ENCODE measurements at places on chromosomes 2 and 18. TPM values are rescaled to one million over a fixed set of nuclear protein-coding genes. Genes with fewer than 3 reads are reported as not detected.

Gene VIL1
- total RNA-seq = under 0.01 TPM

Gene OTOF
- 0.13 TPM for total RNA-seq

Gene CDH20
- total RNA-seq = not detected

Gene SERPINB4
- total RNA-seq = not detected

Gene CFAP221
- 12.2 TPM for total RNA-seq

Gene MC4R
- total RNA-seq = not detected

Gene DCDC2C
- total RNA-seq = not detected

Gene SPEG
- 18.6 TPM for total RNA-seq

Gene LIMS4
- 0.76 TPM for total RNA-seq

Gene IL18RAP
- not detected for total RNA-seq

Gene RFX8
- total RNA-seq = 9.0 TPM

Gene DAPL1
- total RNA-seq = not detected

Gene ABCG8
- not detected for total RNA-seq

Gene AKAIN1
- total RNA-seq = not detected

Gene TWSG1
- total RNA-seq = 182 TPM
